CD14-positive monocyte (primary cell): ENCODE measurements at places on chromosomes 16 and 17. TPM values are rescaled to one million over a fixed set of nuclear protein-coding genes. Genes with fewer than 3 reads are reported as not detected.

GRCh38 chr16:19228052-19228451, 57.5 kb upstream of the CLEC19A start:
- no peak for DNase-seq

Gene TBC1D3G
- polyA plus RNA-seq, result not detected in 2 replicates

DNA sequence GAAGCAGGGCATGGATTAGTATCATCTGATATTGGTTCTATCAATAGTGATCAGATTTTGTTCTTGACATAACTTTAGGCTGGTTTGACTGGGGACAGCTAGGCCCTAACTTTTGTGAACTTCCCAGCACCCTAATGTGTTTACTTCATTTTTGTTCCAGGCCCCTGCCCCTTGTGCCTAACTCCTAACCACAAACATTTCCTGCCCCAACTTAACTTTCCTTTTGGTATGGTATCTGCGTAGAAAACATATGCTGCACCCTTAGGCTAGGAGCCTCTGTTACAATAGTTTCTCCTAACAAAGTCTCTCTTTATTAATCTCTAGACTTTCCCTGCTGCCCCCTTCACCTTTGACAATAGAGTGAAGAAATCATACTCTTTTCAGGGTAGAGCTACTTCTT, 2.5 kb downstream of the ADPRM start:
- no peak for DNase-seq

GRCh38 chr16:57998486-57998885, 2.0 kb downstream of the ZNF319 start:
- peak; percentile 47 for DNase-seq

GRCh38 chr16:8310816-8311215, 279.5 kb downstream of the TMEM114 start:
- no peak for DNase-seq

- DNase-seq, result no peak
Observed at GRCh38 chr17:57259817-57260216, 3.5 kb downstream of the MSI2 start.

DNA sequence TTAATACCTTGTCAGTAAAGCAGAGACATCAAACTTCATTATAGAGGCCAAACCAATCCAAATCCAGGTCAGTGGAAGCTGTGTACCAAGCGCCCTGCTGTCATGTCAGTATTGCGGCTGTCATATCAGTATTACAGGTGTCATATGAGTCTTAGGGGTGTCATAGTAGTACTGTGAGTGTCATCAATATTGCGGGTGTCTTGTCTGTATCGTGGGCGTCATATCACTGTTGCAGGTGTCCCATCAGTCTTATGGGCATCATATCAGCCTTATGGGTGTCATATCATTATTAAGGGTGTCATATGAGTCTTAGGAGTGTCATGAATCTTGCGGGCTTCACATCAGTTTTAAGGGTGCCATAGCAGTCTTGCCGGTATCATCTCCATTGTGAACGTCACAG, 6.0 kb upstream of the PRDM7 start:
- DNase-seq, result no peak

DNA sequence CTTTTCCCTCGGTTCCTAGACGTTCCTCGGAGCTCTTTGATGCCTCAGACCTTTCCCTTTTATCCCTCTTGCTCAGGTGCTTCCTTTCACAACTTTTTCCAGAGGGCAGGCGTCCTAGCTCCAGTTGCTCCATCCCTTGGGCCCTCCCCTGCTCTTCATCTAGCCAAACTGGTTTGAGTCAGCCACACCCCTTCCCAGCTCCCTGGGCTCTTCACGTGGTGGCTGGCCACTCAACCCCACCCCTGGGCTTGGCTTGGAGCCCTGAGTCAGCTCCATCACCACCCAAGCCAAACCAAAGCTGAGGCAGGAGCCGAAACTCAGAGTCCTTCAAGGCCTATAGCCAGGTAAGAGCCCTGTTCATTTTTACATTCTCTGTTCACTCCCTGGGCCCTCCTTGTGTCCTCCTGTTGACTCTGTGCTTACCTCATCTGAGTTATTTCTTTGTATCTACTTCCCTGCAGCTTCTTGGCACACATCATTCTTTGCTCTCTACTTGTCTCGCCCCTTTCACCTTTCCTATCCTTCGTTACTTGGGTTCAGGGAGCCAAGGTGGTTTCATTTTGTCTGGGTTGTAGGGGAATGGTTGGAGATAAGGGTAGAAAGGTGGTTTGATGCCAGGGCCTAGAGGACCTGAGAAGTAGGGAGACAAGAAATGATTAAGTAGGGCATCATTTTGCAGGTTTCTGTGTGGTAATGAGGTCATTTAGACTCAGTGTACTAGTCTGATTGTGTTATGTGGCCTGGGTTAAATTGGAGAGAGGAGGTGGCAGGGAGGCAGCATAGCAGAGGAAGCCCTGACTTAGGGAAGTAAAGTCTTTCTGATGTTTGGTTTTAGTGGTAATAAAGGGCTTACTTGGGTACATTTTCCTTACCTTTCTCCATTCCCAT, 7.6 kb upstream of the PHKG2 start:
- no peak for DNase-seq

DNA sequence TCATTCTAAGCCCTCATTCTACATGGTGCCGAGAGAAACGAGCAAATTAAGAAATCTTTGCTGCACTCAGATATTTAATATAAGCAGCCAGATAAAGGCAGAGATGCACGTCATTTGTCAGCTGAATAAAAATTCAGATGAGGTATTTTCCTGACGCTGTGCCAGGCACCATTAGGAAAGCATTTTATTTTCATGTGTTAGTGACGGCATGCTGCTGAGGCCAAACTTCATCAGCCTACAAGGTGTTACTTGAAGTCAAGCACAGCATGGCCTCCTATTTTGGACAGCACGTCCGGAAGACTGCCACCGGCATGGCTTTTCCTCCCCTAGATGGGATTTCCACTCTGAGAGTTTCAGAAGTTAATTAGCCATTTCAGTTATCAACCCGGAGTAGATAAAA, 70.3 kb downstream of the IRX3 start:
- DNase-seq, result no peak

Gene CYB5B
- polyA plus RNA-seq, result 20.8 and 32.3 TPM in 2 replicates

- DNase-seq, result no peak
Observed at GRCh38 chr16:26993963-26994362, 72.8 kb upstream of the C16orf82 start.

Gene DYNLRB2
- not detected for polyA plus RNA-seq

DNA sequence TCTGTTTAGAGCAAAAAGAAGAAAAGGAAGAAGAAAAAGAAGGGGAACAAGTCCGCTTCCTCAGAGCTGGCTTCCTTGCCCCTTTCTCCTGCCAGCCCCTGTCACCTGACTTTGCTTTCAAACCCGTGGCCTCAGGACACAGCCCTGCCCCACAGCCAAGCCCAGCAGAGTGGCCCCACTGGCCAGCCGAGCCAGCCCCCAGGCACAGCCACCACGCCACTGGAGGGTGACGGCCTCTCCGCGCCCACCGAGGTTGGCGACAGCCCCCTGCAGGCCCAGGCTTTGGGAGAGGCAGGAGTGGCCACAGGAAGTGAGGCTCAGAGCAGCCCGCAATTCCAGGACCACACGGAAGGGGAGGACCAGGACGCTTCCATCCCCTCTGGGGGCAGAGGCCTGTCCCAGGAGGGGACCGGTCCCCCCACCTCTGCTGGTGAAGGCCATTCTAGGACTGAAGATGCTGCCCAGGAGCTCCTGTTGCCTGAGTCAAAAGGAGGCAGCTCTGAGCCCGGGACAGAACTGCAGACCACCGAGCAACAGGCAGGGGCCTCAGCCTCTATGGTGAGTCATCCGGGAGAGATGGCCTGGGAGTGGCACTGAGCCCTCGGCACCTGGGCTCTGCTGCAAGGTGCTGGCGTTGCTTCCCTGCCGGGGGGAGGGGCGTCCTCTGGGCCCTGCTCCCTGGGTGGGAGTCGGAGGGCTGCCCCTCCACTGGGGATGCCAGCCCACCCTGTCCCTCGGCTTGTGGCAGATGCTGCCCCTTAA, 27.3 kb downstream of the RNF213 start:
- no peak for DNase-seq

GRCh38 chr17:19744492-19744891, 3.6 kb downstream of the ALDH3A1 start:
- no peak for DNase-seq

GRCh38 chr16:55133654-55134053, 190.3 kb upstream of the IRX6 start:
- no peak for DNase-seq
